NCI-H1694 treated with DMSO at 0.1 percent for 48 hours (cell line): ENCODE measurements at places on chromosomes 12 and 14.
A peak's percentile ranks its signal among the peaks of the same experiment; 100 is the strongest.

DNA sequence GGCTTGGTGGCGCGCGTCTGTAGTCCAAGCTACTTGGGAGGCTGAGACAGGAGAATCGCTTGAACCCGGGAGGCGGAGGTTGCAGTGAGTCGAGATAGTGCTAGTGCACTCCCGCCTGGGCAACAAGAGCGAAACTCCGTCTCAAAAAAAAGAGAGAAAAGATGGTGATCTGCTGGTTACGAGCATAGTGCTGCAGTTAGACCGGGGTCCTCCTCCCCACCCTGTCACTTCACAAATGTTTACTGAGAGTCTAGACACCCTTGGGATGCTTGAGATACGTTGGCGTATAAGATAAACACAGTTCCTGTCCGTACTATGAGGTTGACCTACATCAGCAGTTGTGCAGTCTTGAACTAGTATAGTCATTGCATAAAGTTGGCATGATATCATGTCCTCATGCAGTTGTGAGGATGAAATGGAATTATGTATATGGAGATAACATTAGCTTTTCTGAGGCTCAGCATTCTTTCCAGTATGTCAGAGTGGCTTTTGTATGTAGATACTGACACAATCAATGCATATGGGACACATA, 787 bp downstream of the ACAD10 start:
- DNase-seq = no peak

GRCh38 chr12:124784871-124785572, 78.6 kb downstream of the SCARB1 start:
- DNase-seq = no peak

- no peak for DNase-seq
Observed at GRCh38 chr14:55220230-55220629, 28.8 kb upstream of the DLGAP5 start.

- DNase-seq = no peak
Observed at GRCh38 chr12:112443916-112444315, 25.2 kb downstream of the PTPN11 start.

- no peak for DNase-seq
Observed at GRCh38 chr14:95545515-95546168, 10.8 kb downstream of the GLRX5 start.

DNA sequence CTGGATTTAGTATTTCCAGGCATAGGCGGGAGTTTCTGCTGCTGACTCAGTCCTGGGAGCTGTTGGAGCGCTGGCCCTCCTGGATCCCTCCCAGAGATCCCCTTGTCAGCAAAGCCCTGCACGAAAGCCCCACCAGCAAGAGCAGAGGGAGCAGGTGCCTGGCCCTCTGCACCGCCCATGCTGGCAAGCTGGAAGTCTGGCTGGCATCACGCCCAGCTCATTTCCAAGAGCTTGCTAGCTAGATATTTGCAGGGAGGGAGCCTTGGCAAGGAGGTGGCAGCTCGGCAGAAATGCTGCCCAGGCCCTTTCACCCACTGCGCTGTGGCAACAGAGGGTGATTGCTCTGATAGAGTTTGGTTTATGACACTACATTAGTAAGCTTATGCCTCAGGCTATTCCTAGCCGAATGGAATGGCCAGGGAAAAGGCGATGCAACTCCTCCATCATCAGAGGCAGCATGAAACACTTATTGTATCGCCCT, 193.9 kb downstream of the EMP1 start:
- DNase-seq = peak; percentile 99

DNA sequence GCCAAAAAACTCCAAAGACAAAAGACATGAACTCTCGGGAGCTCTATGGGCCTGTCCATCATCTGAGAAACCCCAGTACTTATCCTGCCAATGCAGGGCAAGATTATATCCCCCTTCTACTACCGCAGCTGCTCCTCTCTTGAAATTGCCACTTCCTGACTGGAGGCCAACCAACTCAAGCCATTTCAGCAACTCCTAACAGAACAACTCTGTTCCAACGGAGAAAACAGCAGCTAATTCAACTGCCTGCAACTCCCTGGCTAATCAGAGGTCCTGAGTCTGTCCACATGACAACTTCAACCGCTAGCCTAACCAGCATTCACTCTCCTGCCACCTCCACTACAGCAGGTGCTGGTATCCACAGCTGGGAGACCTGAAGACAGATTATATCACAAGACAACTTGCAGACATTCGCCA, 24.1 kb downstream of the CEP83 start:
- DNase-seq = no peak

DNA sequence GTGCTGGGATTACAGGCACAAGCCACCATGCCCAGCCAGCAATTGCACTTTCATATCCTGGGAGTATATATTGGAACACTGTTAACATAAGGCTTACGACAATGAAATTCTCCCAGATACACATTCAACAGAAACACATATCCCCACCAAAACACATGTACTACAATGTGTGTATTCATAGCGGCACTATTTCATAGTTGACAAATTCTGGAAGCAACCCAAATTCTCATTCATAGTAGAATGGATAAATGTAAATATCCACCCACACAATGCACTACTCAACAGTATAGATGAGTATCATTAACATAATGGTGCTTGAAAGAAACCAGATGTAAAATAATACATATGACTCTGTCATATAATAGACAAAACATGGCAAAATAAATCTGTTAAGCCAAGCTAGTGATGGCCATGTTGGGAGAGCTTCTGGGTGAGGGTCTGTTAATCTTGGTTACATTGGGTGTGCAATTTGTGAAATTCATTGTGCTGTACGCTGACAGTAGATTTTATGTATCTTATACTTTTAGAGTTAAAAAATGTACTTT, 2.6 kb upstream of the DNAAF2 start:
- DNase-seq = no peak
